OCI-LY7 (cell line): ENCODE measurements at places on chromosomes 13 and 19. TPM values are rescaled to one million over a fixed set of nuclear protein-coding genes. Genes with fewer than 3 reads are reported as not detected.

DNA sequence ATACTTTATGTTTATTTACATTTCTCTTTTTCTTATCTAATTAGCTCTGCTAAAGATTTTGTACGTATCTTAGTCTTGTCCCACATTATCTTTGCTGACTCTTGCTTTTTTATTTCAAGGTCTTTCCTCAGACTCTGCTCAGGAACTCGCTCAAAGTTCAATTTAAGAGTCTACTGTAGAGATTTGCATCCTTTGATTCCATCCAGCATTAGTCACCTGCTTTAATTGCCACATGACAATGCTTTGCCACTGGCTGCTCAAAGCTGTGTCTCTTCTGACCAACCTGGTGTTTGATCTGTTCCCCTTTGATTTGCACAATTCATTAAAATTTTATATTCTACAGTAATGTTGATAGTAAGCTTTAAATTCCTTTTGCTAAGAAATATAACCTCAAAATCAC is 157.9 kb upstream of the FREM2 start:
- no peak for DNase-seq

DNA sequence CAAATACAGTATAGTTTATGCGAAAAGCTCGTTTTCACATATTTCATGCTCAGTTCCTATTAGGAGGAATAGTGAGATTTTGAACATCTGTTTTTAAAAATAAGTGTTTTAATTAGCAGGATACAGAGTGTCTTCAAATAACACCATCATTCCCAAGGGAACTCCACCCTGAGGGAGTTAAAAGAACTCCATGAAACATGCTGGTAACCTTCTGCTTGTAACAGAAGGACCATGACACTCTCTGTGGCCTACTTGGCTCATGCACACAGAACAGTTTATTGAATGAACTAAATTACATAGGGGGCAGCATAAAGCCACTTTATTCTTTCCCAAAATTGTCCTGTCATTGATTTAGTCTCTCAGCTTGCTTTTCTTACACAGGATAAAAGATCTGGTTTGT is 809.5 kb upstream of the SLITRK6 start:
- no peak for DNase-seq

Gene NLRP5
- total RNA-seq: not detected in 2 replicates

- DNase-seq: no peak
Measured at GRCh38 chr13:21703846-21704245, 33.0 kb downstream of the FGF9 start.

Gene ZNF880
- total RNA-seq: 1.0 and 1.2 TPM in 2 replicates
